ENCODE measurements at places on chromosomes 5 and 9.

GRCh38 chr5:82397741-82398320 is 119.7 kb upstream of the RPS23 start:
- DNase-seq: no peak

DNA sequence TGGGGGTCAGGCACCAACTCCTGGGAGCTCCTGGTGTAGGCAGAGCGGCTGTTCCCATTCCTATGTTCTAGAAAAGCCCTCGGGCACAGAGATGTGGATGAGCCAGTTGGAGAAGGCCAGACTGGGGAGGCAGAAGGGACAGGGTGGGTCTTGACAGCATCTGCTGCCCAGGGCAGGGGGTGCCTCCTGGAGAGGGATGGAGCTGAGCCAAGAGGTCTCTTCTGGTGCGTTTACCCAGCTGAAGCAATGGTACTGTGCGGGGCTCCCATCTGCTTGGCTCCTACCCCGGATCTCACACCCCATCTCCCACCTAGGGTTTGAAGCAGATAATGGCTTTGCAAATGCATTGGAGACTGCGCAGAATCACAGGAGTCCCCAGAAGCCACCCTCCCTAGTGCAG is 41.3 kb downstream of the SHB start:
- no peak for DNase-seq

GRCh38 chr9:87211669-87212068 is 264.4 kb upstream of the GAS1 start:
- no peak for DNase-seq

- no peak for DNase-seq
Measured at GRCh38 chr5:116440457-116441001, 134.1 kb downstream of the SEMA6A start.

GRCh38 chr5:125484742-125485641 is 738.6 kb upstream of the ZNF608 start:
- DNase-seq: peak; percentile 98

DNA sequence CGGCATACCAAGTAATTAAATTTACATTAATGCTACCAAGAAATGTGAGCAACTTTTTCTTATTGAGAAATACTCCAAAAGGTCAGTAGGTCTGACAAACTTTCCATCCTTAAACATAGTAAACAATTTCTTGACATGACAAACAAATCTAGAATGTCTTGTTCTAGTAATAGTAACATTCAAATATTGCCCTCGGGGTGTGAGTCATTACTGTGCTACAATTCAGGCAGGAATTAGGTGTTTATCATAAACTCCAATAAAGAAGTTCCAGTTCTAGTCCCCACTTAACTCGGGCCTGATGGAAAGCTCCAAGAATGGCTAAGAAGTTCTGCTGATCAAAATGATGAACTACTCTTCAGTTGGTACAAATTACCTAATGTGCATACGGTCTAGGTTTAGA is 235.6 kb upstream of the TUSC1 start:
- no peak for DNase-seq

DNA sequence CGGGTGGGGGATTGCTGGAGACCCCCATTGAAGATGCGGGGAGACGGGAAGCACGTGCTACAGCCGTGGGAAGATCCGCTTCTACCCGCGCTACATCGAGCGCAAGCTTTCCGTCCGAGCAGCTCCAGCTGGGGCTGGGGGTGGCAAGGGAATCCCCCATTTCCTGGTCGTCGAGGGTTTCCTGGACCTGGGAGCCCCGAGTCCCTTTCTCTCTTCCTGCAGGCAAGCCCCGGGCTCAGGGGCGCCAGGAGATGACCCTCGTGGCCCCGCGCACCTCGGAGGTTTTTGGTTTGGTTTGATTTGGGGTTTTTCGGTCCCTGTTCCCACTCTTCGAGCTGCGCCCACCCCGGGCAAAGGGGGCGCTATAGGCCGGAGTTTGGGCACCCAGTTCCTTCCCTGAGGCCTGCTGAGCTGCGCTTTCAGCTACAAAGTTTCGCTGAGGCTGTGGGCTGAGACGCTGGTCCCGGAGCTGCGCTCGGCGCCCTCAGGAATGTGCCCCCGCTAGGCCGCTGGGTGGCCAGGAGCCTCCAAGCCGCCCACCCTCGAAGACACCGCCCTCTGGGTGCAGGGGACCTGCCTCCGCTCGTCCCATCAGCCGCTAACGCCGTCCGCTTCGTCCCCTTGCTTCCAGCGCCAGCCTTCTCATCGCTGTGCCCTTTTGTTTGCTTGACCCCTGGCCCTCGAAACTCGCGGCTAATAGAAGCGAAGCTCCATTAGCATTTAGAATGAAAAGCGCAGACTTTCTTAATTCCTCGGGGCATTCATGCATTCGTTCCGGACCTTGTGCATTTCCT is 2.9 kb downstream of the NR4A3 start:
- DNase-seq: no peak

GRCh38 chr5:151720215-151720614 is 33.5 kb upstream of the SPARC start:
- no peak for DNase-seq

DNA sequence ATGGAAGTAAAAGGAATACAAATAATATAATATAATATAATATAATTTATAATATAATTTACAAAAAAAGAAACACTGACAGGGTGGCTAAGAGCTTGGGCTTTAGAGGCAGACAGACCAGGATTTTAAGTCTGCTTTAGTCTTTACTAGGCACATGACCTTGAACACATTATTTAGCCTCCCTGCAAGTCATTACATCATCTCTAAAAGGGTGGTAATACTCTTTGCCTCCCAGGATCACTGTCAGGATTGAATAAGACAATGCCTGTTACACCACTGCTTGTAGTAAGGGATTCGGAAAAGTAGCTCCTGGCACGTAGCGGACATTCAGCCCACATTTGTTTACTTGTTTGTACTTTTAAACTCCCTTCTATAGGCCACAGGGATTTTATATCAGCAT is 199.8 kb downstream of the GRIA1 start:
- DNase-seq: no peak

DNA sequence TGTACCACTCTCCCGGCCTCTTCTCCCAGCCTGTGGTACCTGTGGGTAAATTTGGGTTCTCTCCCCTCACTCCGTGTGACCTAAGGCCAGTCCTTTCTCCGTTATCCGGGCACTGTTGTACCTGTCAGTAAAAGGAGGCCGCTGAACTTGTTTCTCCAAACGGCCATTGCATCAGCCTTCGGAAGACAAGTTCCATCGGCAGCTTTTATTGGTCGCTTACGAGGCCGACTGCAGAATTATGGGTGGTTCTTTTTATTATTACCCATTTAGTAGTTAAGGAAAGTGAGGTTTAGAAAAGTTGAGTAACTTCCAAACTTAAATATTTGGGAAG is 558 bp downstream of the GRPEL2 start:
- DNase-seq: no peak

DNA sequence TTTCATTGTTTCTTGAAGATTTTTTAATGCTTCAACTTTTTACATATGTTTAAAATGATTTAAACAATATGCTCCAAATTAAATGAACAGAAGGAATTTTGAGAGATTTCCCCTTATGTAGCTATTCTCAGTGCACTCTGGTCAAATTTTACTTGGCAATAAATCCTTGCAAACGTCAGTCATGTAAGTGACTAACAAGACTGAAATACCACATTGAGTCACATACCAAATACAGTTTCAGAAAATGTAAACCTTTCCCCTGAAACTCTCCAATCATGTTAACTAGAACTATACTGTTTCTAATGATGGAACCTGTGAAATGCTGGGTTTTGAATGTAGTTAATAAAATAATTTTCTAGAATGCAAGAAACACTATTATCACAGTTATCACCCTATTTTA is 29.6 kb downstream of the SAR1B start:
- no peak for DNase-seq

DNA sequence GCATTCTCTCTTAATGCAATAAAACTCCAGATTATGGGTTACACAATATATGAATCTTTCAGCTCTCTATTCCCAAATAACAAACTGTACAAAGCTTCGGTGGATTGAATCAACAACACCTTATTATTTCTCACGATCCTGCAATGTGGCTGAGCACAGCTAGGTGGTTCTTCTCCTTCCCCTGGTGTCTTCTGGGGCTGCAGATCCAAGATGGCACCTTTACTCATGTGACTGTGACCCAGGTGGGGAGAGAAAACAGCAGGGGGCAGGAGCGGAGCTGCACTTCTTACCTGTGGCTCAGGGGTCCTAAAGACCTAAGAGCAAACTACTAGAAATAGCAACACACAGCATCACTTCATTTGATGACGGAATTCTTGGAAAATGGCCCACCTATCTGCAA is 233.1 kb downstream of the IRX1 start:
- DNase-seq: no peak

GRCh38 chr5:178210073-178210535 is 5.8 kb downstream of the HNRNPAB start:
- no peak for DNase-seq
